ENCODE measurements at places on chromosomes 4 and X. TPM values are rescaled to one million over a fixed set of nuclear protein-coding genes. Genes with fewer than 3 reads are reported as not detected.
A peak's percentile ranks its signal among the peaks of the same experiment; 100 is the strongest.

- DNase-seq = no peak
Measured at GRCh38 chrX:153769865-153770600, 6.0 kb downstream of the PLXNB3 start.

Gene ADH6
- under 0.01 TPM for total RNA-seq

- no peak for DNase-seq
Measured at GRCh38 chr4:48343035-48343434, 1.7 kb downstream of the SLAIN2 start.

Gene SOX3
- total RNA-seq = not detected

DNA sequence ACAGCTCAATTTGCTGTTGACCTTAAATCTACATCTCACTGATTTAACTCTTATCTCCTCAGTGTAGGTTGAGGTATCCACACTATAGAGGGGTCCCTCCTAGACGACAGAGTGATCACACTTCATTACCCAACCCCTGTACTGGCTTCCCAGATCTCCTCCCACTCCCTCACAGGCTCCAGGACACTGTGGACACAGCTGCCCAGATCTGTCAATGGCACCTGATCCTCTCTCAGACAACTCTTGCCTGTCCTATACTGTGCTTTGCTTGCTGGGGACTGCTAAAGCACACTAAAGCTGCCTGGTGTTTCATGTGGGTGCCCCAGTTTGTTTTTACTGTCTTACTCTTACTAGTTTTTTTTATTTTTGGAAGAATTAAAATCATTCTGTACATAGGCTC, 27.9 kb downstream of the RAB40AL start:
- DNase-seq = no peak

Gene TRPC5OS
- total RNA-seq = not detected

DNA sequence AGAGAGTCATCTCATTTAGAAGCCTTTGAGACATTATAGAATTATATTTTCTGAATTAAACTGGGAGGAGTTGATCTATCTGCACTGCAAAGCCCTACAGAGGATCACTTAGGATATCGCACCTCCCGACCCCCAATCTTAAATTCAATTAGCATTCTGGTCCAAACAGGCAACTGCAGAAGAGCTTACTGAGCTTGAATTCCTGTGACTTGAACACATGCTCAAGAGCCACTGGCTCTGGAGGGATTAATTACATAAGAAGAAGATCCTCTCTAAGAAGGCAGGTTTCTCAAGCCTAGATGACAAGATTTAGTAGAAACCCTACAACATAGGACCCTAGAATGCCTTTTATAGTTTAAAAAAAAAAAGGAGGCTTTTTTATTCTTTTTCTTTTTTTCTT, 548.9 kb downstream of the ARAP2 start:
- DNase-seq = no peak

DNA sequence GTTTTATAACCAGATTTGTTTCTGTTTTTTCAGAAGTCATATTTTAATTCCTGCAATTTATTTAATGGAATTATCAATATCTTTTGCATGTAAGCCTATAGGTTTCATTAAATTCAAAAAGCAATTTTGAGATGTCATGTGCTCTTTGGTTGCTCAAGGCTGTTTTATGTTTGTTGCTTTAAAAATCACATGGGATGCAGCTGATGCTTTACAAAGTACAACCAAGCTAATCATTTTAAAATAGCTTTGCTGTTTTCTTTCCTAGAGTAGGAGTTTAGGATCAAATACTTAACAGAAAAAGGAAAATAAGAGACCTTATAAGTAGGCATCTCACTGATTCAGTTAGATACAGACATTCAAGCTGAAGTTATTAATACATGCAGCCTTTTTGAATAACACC, 11.3 kb downstream of the CPEB2 start:
- DNase-seq = peak; percentile 43

GRCh38 chrX:136353526-136354093, 52.8 kb downstream of the ADGRG4 start:
- DNase-seq = no peak

DNA sequence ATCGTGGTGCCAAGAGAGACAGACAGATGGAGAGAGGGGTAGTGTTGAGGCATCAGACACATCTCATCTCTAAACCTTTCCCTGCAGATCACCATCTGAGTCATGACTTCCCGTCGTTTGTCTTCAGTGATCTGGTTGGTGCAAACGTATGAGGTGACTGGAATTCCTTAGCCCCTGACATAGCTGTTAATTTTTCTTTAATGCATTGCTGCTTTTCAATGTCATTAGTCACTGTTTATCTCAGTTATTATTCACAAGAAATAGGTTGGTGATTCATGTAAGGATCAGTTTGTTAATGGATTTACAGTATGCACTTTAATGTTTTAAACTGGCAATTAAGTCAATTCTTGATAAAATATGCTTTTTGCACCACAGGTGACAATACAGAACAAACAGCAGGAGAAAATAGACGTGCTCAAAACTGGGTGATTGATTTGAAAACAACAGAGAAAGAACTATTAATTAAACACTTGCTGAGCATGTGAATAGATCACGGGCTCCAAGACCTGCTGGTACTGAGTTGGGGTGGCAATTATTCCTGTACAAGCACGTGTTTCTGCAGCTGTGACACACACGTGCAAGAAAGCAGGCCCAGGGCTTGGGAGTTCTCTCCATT, 1.3 kb upstream of the TMEM154 start:
- peak; percentile 66 for DNase-seq

DNA sequence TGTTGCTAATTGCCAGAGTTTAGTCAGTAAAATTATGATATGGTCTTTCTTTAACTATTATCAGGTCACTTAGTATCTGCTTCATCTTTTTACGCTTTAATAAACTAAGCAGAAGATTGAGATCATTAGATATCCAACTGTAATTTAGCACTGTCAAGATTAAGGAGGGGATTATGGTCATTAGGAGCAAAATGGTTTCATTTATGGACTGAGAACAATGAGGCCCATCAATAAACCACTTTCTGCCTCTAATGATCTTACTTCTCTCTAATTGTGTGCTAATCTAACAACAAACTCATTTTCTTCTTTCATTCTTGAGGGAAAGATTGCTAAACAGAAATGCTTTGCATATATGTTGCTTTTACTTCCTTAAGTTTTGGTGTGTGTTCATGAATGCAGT, 340.4 kb downstream of the RPA4 start:
- DNase-seq = no peak

DNA sequence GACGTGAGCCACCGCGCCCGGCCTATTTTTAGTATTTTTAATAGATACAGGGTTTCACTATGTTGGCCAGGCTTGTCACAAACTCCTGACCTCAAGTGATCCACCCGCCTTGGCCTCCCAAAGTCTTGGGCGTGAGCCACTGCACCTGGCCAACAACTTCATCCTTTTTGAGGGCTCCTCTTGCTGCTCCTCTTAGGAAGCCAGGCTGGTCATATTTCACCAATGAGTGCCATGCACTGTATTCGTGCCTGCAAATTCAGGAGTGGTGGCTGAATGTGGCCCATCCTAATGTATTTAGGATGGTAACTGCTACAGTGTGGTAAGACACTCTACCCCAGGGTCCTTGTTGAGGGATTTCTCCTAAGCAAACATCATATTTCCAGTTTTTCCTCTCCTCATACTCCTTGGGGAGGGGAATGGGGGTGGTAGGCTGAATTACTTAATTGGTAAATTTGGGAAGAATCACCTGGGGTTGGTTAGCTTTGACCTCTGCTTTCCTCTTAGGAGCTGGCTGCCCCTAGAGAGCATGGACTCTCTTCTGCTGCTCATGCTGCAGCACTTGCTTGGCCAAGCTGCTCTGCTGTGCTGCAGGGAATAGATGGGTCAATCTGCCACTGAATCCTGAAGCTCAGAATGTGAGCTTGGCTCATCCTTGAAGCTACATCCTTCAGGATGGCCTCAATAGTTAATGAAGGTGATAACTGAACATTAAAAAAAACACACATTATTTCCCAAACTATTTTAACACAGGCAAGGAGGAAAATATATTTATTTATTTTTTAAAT, 167.4 kb downstream of the HS3ST1 start:
- DNase-seq = no peak

DNA sequence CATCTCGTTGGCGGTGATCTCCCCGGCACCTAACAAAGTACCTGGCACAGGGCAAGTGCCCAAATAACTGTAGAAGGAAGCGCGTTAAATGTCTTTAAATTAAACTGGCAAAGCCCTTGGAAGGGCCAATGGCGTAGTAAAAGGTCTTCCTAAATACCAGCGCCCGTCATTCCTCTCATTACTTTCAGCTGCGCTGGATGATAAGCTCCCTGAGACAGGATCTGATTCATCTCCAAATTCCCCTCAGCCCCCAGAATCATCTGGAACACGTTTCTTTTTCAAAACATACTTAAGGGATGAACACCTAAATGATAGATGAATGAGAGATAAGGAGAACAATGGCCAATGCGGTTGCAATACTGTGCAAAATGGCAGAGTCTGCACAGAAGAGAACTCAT, 95.1 kb downstream of the AFAP1 start:
- peak; percentile 88 for DNase-seq

Gene ARAP2
- 11.2 TPM for total RNA-seq

Gene SHROOM2
- total RNA-seq = 5.8 TPM

Gene GIMD1
- not detected for total RNA-seq

Measured in fibroblast of villous mesenchyme (primary cell).